Posterior vena cava (tissue), 2 donors: ENCODE measurements at places on chromosomes 11 and 22. TPM values are rescaled to one million over a fixed set of nuclear protein-coding genes. Genes with fewer than 3 reads are reported as not detected.
A peak's percentile ranks its signal among the peaks of the same experiment; 100 is the strongest.

GRCh38 chr11:44601471-44602370 is 36.3 kb downstream of the CD82 start:
- DNase-seq, result no peak

GRCh38 chr11:93756748-93757147 is 15.3 kb downstream of the C11orf54 start:
- DNase-seq, result no peak

DNA sequence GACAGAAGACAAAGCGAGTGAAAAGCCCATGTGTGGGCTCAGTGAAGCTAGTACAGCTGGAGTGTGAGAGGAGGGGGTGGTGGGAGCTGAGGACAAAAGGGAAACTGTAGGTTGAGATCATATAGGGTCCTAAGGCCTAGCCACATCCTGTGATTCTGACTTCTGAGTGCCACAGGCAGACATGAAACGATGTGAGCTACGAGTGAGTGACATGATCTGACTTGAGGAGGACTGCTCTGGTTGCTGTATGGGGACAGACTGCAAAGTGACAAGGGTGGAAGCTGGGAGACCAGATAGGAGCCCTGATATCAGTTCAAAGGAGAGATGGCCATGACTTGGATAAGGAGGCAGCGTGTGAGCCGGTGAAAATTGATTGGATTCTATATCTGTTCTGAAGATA is 85.4 kb downstream of the MICAL2 start:
- DNase-seq, result no peak

DNA sequence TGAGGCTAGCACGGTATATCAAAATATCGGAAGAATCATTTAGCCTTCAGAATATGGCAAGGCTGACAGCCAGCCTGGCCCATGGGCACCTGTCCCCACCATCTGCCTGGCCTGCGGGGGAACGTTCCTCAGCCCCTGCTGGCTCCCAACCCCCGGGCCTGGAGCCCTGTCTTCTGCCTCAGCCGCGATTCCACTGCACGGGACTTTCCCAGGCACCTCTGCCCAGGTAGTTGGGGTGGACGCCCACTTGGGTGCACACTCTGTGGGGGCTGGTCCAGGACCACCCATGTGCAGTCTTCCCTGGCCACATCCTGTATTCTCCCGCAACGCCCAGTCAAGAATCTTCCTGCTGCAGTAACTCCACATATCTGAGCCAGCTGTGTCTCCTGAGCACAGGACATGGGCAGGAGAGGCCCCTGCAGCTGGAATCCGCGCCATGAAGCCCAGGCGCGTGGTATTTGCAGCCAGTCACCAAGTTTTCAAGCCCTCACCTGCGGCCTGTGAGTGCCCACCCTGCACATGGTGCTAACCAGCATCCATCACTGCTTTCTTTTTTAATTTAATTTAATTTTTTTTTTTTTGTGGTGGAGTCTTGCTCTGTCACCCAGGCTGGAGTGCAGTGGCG is 77.9 kb downstream of the KCNQ1 start:
- DNase-seq, result peak; percentile 47

DNA sequence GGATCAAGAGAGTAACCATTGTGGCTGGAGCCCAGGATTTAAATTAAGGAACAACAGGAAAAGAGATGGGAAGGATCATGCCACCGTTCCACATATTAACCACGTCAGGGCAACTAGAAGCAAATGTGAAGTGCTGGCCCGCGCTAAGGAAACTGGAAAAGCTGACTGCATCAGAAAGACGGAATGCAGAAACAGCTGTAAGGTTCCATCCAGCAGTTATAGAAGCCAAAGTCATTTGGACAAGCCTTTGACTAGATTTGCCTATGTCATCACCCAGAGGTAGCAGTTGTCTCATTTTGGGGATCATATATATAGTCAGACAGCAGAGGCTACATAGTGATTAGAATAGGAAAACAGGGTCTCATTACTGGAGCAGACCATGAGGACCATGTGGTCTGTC is 43.0 kb upstream of the CRTAM start:
- no peak for DNase-seq

- no peak for DNase-seq
Measured at GRCh38 chr22:34490886-34491285, 570.6 kb upstream of the LARGE1 start.

GRCh38 chr11:42412590-42412989 is 899.2 kb upstream of the API5 start:
- DNase-seq, result no peak

DNA sequence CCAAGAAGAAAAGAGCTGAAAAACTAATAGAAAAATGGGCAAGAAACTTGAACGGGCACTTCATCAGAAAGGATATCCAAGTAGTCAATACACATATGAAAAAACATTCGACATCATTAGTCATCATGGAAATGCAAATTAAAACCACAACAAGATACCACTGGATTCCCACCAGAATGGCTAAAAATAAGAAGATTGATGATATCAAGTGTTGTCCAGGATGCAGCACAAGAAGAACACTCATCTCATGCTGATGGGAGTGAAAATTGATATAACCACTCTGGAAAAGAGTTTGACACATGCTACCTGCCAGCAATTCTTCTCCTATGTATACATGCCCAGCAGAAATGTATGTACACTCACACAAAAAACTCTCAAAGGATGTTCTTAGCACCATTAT is 26.9 kb upstream of the SCUBE2 start:
- DNase-seq, result no peak

GRCh38 chr11:131957875-131958274 is 587.5 kb downstream of the NTM start:
- DNase-seq, result no peak

DNA sequence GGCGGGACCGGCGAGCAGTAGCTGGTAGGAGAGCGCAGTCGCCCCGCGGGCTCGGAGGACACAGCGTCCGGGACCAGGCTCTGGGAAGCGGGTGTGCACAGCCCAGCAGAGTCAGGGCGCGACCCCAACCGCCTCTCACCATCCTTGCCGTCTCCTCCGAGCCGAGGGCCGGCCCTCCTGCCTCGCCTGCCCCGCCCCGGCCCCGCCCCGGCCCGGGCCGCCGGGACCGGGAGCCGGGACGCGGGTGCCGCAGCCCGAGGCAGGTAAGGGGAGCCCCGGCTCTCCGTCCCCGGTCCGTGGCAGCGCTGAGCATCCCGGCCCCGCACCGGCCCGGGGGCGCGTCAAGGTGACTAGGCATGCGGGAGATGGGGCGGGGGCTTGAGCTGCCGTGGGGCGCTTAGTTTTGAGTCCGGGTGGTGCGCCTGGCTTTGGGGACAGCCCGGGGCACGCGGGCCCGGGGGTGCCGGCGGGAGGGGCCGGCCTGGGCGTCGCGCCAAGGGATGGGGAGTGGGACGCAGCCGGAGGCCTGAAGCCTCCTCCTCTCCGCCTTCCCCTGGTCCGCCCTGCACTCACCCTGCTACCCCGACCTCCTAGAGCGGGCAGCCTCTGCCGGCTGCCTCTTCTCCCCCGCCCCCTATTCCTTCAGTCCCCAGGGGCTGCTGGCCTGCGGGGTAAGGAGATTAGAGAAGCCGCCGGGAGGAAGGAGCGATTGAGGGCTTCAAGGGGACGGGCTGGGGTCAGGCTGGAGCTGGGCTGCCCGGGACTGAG is at the start of gene ABCG4:
TSS of gene ABCG4 (plus strand) at position 35 of the 768 bp plus-strand sequence. CDS start 914 bp downstream, outside the sequence.
- no peak for DNase-seq

GRCh38 chr11:15114501-15115475 is at the start of gene INSC:
Gene INSC (plus strand): TSS chr11:15114923. CDS start chr11:15149175, 34,252 bp downstream.
- no peak for DNase-seq

- DNase-seq, result peak; percentile 77
Measured at GRCh38 chr11:1121331-1121812, 36.4 kb upstream of the MUC5AC start.

Gene PARVG
- 14.7 TPM for total RNA-seq

Gene EXPH5
- total RNA-seq, result 1.3 TPM

Gene SEPTIN3
- total RNA-seq, result 0.23 TPM

Gene TIRAP
- 12.5 TPM for total RNA-seq
